ENCODE measurements at places on chromosomes 5 and 9.

DNA sequence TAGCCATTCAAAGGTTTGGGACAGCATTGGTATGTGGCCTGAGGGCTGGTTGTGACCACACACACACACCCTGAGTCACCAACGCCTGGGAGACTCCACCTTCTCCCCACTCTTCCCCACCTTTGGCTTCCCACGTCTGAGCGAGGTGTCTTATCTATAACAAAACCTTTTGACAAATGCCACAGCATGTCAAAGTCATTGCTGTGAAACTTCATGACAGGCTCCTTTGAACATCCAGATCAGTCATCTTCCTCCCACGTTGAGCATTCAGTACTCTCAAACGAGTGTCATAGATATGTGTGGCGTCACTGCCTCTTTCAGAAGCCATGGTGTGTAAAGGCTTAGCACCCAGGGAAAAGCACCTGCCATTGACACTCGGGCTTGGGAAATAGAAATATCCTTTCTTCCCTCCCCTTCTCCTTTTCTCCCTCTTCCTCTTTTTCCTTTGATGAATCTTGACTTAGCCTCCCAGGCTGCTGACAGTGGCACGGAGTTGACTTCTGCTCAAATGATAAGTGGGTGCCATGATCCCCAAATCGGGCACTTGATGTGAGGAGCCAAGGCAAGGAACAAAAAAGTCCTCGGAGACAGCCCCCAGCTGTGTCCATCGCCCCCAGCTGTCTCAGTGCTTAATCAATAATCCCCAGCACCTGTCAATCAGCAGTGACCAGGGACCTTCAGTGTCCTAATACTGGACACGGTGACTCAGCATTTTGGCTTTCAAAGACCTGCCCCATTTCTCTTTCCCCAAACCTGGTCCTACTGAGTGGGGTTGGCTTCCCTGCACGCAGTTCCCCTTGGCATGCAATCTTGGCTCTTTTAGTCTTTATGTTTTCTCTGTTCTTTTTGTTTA is 114.8 kb downstream of the FGF18 start:
- DNase-seq, result no peak

DNA sequence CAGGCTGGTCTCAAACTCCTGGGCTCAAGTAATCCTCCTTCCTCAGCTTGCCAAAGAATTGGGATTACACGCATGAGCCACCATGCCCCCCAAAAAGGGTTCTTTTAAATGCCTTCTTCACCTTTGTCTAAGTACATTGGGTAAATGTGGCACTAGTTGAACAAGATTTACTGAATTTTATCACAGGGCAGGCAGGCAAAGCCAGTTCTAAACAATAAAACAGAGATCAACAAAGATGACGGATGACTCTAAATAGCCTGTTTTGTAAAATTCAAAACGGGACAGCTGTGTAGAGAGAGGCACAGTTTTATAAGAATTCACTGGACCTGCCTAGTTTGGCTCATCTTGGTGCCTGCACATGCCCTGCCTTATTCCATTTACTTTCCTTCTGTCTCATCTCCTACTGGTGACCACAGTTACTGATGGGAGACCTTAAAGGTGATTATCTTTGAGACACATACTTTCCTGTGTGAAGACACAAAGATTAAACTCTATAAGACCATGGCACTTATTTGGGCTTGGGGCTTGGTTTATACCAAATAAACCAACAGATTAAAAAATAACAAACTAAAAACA is 149.6 kb upstream of the DMRT1 start:
- DNase-seq, result no peak

DNA sequence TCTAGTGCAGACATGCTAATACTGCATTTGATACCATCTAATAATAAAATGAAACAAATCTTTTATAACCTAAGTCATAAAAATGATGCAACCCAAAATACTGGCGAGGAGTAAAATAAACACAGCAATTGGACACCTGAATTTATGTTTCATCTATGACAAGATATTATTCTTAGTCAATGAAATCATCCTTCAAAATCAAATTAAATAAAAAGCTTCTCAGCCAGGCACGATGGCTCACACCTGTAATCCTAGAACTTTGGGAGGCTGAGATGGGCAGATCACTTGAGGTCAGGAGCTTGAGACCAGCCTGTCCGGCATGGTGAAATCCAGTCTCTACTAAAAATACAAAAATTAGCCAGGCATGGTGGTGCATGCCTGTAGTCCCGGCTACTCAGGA is 179.0 kb downstream of the TMEM232 start:
- no peak for DNase-seq

GRCh38 chr9:91727316-91727861 is 222.6 kb downstream of the ROR2 start:
- DNase-seq, result peak; percentile 62

DNA sequence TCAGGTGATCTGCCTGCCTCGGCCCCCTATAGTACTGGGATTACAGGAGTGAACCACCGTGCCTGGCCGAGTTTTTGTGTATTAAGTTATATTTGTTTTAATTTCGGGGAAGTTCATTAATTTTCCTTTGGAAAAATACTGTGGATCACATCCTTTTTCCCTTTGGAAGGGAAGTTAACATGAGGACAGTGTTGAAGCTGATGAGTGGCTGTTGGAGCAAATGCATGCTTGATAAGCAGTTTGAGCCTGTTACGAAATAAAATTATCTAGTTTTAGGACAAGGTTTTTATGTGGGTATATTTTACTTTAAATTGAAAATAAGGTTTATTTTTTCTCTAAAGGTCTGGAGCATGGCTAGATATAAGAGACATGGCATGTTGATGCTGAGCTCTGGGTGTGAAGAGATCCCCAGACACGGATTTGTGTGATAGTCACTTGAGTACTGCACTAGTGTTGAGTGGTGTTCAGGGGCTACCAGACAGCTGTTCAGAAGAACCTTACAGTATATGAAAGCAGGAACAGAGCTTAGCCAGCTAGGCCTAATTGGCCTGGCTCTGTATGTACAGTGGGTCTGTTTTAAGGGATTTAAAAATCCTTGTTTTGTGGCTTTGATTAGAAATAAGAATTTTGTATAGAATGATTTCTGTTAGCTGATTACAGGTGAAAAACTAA is 17.4 kb downstream of the LMNB1 start:
- no peak for DNase-seq

- DNase-seq, result no peak
These were observed 179.5 kb downstream of the MAPKAP1 start for GRCh38 chr9:125527471-125528002.

- DNase-seq, result no peak
These were observed 1000.5 kb downstream of the PTPRD start for GRCh38 chr9:9612270-9612669.

GRCh38 chr9:131618071-131618479 is 72.8 kb downstream of the PRRT1B start:
- no peak for DNase-seq

GRCh38 chr9:132556714-132557113 is 25.7 kb upstream of the BARHL1 start:
- no peak for DNase-seq

- no peak for DNase-seq
These were observed 6.4 kb downstream of the ENTPD8 start for GRCh38 chr9:137434498-137435380.

GRCh38 chr5:139808481-139809330 is 13.1 kb downstream of the PSD2 start:
- DNase-seq, result peak; percentile 65

GRCh38 chr5:89396278-89396954 is 513.4 kb upstream of the MEF2C start:
- DNase-seq, result no peak

DNA sequence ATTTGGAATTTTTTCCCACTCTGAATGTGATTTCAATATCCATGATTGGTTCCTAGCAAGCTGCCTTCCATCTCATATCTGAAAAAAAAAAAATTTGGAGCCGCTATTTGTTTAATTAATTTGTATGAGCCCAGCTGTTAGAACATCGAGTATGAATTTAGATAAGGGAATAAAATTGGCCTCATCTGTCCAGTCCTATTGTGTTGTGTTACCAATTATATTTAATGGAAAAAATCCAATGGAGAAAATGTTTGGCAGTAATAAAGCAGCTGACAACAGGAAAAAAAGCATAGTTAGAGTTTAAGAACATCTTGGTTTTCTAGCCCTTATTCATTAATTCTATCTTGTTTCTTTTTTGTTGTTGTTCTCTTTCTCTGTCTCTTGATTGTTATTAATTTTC is 735.6 kb upstream of the RIOK2 start:
- DNase-seq, result no peak

DNA sequence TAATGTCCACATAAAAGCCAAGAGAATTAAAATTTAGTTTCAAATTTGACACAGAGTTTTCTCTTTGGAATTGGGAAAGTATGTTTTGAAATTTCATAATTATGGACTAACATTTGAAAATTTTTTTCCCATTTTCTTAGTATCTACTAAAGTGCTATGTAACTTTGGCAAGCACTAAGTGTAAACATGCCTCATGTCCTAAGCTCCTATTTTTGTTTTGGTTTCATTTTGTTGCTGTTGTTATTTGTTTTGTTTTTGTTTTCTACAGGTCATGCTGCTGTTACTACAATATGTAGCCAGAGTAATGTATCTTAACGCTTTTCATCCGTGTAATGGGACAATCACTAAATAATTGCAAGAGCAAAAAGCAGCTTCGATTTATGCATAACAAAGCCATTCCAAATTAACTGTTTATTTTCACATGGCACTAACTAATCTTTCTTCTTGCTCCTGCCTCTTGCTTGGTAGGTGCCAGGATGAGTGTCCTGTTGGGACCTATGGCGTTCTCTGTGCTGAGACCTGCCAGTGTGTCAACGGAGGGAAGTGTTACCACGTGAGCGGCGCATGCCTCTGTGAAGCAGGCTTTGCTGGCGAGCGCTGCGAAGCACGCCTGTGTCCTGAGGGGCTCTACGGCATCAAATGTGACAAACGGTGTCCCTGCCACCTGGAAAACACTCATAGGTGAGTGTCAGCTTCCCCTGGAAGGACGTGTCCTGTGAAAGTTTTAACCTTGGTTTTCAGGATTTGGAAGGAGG is 107.3 kb upstream of the PRRC1 start:
- no peak for DNase-seq

GRCh38 chr9:94741866-94742265 is 15.4 kb downstream of the AOPEP start:
- no peak for DNase-seq

- no peak for DNase-seq
These were observed 18.6 kb upstream of the SLC6A19 start for GRCh38 chr5:1182633-1183423.

GRCh38 chr9:130129432-130130061 is 42.7 kb upstream of the NCS1 start:
- DNase-seq, result no peak

DNA sequence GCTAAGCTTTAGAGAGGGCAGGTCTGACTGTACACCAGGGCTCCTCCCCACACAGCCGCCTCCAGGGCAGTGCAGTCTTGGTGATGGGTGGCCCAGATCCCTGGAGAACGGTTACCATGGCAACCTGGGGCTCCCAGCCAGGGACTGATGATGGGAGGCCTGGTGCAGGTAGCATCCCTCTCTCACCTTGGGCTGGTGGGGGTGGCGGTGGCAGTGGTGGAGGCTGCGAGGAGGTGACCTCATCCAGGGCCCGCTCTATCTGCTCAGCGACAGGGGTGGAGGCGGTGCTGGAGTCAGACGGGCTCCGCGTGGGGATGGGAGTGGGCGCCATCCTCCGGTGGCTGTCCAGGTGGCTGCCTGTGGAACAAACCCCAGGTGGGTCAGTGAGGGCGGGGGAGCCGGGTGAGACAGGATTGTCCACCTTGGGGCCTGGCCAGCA is 12.3 kb downstream of the PRR7 start:
- no peak for DNase-seq

GRCh38 chr9:132694144-132694543 is 23.9 kb downstream of the GTF3C4 start:
- DNase-seq, result no peak

DNA sequence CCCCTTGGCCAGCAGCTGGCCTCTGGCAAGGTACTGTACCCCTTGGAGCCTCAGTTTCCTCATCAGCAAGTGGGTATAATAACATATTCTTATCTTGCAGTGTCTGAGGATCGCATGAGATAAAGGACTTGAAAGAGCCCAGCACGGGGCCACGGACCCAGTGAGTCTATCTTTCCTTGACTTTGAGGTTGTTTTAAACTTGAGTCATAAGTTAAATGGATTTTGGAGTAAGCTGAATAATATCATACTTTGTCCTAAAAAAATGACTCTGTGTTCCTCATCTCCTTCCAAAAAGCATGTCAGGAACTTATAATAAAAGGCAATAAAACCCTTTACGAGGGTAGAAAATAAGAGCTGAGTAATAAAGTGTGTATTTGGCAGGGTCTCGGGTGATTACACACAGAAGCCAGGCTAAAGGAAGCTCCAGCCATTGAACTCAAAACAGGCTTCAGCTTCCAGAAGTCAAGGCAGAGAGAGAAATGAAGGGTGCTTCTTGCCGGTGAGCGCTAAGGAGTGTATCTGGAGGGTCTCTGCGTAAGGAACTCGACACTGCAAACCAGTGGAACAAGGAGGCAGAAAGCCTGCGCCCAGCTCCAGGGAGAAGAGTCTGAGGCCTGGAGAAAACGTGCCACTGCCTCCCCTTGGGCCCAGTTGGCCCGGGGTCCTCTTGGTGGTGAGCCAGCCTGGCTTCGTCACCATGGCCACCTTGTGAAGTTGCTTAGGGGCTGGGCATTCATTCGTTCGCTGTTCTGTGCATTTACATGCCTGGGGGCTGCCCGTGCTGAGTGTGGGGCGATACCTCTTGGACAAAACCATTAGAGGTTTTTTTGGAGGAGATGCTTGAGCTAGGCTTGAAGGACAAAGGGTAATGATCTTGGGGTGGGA is 72.4 kb upstream of the PHYKPL start:
- DNase-seq, result no peak

DNA sequence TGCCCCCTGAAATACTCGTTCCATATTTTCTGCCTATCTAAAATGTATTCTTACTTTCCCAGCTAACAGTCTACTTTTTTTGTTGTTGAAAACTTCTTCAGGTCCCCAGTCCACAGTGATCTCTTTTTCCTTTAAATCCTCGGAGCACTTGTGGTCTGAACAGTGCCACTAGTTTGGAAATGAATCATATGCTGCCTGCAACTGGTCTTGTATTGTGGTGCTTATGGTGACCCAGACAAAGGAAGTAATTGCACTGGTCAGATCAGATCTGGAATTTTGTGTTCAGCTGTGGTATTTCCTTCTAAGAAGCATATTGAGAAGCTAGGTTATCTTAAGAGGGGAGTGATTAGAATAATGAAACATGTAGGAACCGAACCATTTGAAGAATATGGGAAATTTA is 2.9 kb downstream of the UNC13B start:
- DNase-seq, result no peak

GRCh38 chr9:123796618-123797484 is 133.1 kb downstream of the DENND1A start:
- DNase-seq, result no peak

GRCh38 chr5:68071736-68072135 is 143.8 kb upstream of the PIK3R1 start:
- no peak for DNase-seq

GRCh38 chr5:1558944-1559343 is 35.2 kb upstream of the LPCAT1 start:
- DNase-seq, result no peak

DNA sequence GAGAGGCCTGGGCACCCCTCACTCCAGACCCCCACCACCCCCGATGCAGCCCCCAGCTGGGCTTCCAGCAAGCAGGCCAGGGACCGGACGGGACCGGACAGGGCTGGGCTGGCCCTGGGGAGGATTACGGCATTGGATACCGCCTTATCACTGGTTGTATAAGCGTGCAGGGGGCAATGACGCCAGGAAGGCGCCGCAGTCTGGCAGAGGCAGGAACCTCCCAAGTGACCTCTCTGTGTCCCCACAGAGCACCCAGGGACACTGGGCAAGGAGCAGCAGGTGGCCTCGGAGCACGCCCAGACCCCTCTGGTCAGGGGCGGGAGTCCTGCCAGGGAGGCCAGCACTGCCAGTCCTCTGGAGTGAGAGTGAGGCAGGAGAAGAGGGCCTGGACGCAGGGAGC is 723 bp upstream of the LCN15 start:
- DNase-seq, result no peak
